ENCODE measurements at places on chromosomes 12 and 14.

- DNase-seq: peak; percentile 19
These were observed 462 bp downstream of the KNTC1 start for GRCh38 chr12:122527478-122527944.

DNA sequence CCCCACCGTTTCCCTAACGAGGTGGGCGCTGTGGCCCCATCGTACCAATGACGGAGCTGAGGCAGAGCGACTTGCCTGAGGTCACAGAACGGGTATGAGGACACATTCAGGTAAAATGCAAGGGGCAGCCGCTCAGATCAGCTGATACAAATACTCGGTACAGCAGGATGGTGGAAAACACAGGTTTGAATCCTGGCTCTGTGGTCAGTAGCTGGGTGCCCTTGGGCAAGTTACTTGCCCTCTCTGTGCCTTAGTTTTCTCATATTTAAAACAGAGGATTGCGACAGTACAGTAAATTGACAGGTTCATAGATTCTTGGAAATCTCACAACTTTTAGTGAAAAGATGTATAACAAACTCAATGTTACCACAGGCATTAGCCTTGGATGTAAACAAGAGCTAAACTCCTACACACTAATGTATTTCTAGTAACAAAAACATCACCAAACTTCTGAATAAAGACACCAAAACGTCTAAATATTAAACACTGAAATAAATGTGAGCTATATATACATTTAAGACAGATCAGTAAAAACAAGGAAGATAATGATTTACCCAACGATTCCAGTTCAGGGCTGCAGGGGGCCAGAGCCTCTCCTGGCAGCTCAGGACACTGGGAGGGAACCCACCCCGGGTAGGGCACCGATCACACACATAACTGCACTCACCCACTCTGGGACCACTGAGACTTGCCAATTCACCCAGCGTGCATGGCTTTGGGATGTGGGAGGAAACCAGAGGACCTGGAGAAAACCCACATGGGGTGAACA, 128.4 kb downstream of the RBM19 start:
- DNase-seq: no peak

DNA sequence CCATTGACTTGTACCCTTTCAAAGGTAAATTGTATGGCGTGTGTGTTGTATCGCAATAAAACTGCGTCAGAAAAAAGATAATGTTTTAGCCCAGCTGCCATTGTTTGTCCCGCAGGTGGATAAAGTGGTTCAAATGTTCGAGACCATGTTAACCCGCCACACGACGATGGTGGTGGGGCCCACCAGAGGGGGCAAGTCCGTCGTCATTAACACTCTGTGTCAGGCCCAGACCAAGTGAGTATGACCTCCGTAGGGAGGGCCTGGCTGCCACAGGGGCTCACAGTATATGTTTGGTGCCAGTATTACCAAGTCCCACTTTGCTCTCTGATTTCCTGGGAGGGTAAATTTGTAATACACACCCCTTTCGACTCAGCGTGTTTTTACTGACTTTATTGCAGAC, 96.9 kb downstream of the DNAH10 start:
- no peak for DNase-seq

DNA sequence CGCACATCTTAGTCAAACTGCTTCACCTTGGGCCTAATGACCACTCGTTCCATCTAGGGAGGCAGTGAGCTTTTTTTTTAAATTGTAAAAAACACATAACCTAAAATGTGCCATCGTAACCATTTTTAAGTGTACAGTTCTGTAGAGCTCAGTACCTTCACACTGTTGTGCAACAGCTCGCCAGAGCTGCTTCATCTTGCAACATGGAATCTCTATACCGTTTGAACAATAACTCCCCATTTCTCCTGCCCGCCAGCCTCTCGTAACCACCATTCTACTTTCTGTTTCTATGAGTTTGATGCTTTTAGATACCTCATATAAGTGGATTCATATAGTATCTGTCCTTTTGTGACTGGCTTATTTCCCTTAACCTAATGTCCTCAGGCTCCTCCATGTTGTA, 196.2 kb downstream of the CHST11 start:
- DNase-seq: no peak

GRCh38 chr12:29429999-29430715, 49.2 kb upstream of the ERGIC2 start:
- DNase-seq: no peak

GRCh38 chr12:70692681-70693288, 55.6 kb upstream of the PTPRB start:
- DNase-seq: peak; percentile 33

- DNase-seq: no peak
These were observed 418.4 kb downstream of the MDGA2 start for GRCh38 chr14:47257013-47257412.

DNA sequence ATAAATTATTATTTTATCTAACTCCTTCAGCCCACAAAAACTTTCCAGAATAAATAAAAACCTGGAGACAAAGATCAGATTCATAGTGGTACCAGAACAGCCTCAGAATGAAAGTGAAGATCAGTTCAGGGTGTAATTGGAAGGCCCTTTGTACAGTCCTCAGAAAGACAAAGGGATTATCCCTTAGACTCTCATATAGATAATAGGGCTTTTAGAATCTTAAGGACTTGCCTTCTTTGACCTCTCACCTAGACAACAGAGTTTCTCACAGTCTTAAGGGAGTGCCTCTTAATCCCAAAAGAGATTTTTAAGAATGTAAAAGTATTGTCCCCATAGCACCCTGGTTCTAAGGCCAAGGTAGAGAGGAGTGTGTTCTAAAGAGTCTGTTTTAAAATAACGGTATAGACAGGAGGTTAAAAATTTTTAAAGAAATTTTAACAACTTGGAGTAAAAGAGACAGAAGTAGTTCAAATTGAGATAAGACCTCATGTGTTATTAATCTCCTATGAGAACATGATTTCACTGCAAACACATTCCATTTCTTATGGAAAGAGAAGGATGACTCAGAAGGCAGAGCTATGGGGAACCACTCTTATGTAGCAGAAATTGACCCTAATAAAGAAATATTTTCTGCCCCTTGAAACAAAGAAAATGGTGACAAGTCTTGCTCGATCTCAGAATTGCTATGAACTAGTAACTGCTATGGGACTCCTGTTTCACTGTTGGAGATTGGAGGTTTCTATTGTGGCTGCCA, 24.2 kb upstream of the NOVA1 start:
- no peak for DNase-seq

- DNase-seq: no peak
These were observed 9.1 kb downstream of the MTRFR start for GRCh38 chr12:123242116-123242904.

- no peak for DNase-seq
These were observed 574 bp upstream of the FANCM start for GRCh38 chr14:45135156-45135555.

DNA sequence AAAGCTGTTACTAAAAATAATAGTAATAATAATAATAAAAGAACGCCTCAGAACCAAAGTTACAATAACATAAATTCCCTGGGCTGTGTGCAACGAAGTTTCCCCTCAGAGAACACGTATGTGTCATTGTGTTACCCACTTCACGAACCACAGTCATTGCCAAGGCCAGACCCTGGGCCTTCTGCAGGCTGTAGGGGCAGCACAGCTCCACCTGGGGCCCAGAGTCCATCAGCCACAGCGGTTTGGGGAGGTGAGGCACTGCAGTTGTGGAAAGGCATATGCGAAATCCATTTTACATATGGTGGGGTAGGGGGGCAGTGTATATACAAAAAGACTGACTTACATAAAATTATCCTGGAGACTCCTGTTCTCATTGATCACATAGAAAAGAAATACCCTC, 56.1 kb downstream of the ESR2 start:
- no peak for DNase-seq

- DNase-seq: no peak
These were observed 34.9 kb downstream of the CCDC175 start for GRCh38 chr14:59541731-59542130.

DNA sequence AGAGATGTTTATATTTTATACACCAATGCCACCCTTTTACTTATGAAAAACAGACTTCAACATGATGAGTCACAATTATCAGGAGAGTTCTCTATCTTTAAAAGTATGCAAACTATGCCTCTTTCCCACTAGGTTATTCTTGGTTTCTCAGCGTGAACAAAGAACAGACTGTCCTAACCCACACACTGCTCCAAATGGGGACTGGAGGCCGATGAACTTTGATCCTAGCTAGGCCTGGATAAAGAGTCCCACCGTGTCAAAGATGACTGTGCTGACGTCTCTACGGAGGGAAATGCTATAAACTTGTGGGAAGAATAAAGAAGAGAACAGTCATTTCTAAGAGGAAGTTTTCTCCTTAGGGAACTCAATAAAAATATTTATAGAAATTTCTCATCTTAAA, 160.1 kb downstream of the EPS8 start:
- no peak for DNase-seq

GRCh38 chr12:96329545-96329944, 70.7 kb downstream of the CDK17 start:
- DNase-seq: no peak

DNA sequence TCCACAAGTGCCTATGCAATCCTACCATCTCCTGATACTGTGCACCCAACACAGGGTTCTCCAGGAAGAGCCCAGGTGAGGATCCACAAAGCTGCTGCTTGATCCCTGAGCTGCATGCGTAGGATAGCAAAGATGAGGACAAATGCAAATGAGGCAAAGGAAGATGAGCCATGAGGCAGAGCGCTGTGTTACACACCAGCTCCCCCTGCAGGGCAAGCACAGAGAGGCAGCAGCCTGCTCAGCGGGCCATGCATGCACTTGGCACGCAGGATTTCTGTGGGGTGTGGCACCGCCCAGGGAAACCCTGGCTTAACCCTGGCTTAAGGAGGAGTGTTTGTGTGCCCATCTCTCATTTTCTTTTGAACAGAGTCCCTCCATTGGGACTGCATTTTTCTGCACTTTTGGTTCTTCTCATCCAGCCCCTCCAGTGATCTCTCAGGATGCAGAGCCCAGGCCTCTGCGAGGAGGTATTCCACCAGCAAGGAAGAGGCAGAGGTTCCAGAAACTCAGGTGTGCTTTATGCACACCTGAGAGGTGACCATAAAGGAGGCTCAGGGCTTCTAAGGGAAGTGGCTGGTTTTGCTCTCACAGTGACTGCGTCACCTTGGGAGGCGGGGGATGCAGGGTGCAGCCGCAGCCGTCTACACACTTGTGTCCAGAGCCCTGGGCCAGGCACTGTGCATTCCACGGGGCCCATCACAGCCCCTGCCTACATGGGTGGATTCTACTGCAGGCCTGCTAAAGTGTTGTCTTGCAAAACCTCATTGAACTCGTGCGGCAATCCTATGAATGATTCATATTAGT, 973.3 kb upstream of the TMEM132C start:
- peak; percentile 56 for DNase-seq

DNA sequence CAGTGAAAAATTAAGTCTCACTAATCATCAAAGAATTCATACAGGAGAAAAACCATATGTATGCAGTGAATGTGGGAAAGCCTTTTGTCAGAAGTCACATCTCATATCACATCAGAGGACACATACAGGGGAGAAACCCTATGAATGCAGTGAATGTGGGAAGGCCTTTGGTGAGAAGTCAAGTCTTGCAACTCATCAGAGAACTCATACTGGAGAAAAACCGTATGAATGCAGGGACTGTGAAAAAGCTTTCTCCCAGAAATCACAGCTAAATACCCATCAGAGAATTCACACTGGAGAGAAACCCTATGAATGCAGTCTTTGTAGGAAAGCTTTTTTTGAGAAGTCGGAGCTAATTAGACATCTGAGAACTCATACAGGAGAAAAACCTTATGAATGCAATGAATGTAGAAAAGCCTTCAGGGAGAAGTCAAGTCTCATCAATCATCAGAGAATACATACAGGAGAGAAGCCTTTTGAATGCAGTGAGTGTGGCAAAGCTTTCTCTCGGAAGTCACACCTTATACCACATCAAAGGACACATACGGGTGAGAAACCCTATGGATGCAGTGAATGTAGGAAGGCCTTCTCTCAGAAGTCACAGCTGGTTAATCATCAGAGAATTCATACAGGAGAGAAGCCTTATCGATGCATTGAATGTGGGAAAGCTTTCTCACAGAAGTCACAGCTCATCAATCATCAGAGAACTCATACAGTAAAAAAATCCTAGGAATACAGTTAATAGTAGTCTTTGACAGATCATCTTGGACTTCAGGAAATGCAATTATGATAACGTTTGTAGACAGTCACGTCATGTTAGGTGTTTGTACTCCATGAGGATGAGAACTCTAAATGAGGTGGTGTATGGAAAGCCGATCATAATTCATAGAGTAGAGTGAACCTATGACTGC, 21.1 kb downstream of the ZNF84 start:
- no peak for DNase-seq

GRCh38 chr14:92352158-92352985, 29.4 kb downstream of the SLC24A4 start:
- DNase-seq: peak; percentile 53

GRCh38 chr12:115325858-115326257, 641.9 kb upstream of the TBX3 start:
- no peak for DNase-seq

DNA sequence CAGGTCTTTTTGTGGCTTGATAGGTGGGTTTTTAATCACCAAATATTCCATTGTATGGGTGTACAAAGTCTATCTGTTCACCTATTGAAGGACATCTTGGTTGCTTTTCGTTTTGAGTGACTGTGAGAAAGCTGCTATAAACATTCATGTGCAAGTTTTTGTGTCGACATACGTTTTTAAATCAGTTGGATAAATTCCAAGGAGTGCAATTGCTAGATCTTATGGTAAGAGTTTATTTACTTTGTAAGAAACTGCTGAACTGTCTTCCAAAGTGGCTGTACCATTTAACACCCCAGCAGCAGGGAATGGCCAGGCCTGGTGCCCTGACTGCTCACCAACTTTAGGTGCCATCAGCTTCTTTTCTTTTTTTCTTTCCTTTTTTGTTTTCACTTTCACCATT, 45.5 kb upstream of the C14orf180 start:
- DNase-seq: no peak

DNA sequence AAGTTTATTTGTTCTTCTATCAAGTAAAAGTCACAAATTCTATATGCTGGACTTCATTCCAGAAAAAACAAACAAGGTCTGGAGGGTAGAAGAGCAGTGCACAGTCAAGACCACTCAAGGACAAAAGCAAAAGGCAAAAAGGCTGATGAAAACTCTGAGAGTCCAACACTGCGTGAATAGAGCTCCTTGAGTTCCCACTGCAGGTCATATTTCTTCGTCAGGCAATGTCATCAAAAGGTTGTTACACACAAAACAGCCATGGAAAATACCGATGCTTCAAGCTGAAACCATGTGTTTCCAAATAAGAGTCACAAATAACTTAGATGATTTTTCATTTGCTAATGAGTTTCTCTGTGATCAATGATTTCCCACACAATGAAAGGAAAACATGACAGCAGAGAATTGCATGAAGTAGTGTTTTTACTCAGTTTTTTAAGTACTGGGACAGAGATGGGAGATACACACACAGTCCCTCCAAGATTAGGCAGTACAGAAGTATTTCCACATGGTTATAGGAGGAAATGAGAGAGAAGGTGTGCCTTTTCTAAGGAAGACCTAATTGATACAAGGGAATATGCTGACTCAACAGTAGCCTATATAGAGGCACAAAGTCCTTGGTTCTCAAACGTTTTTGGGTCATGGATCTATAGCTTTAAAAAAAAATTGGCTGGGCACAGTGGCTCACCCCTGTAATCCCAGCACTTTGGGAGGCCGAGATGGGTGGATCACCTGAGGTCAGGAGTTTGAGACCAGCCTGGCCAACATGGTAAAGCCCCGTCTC, 177.7 kb downstream of the MED13L start:
- no peak for DNase-seq

- DNase-seq: no peak
These were observed 5.4 kb upstream of the NR4A1 start for GRCh38 chr12:52045794-52046199.
